ENCODE measurements at places on chromosomes 16 and 17.

GRCh38 chr16:85088570-85089199 is 23.6 kb downstream of the CIBAR2 start:
- DNase-seq, result peak; percentile 12

DNA sequence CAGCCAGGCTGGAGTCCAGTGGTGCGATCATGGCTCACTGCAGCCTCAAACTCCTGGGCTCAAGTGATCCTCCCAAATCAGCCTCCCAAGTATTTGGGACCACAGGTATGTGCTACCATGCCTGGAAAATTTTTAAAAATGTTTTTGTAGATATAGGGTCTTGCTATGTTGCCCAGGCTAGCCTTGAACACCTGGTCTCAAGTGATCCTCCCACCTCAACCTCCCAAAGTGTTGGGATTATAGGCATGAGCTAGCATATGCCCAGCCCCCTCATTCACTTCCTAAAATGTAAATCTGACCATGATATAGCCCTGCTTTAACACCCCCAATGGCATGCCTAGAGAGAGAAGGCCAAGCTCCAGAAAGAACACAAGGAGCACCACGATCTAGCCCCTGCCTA is 98.6 kb downstream of the NDE1 start:
- no peak for DNase-seq

DNA sequence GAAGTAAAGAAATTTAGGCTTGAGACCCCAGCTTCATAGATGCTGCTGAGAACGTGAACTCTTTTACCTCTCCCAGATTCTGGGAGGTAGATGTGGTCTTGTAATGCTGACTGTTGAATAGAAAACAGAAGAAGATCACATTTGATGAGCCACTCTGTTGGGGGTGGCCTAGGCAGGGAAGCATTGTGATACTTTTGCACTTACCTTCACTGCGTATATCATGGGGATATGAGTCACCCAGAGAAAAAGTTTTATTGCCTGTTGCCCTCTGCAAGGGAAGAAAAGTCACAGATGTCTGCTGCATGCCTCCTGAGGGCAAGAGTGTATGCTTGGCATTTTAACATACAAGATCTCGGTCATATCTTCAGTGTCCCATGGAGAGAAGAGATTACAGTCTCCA is 365.4 kb downstream of the SNX29 start:
- peak; percentile 63 for DNase-seq

DNA sequence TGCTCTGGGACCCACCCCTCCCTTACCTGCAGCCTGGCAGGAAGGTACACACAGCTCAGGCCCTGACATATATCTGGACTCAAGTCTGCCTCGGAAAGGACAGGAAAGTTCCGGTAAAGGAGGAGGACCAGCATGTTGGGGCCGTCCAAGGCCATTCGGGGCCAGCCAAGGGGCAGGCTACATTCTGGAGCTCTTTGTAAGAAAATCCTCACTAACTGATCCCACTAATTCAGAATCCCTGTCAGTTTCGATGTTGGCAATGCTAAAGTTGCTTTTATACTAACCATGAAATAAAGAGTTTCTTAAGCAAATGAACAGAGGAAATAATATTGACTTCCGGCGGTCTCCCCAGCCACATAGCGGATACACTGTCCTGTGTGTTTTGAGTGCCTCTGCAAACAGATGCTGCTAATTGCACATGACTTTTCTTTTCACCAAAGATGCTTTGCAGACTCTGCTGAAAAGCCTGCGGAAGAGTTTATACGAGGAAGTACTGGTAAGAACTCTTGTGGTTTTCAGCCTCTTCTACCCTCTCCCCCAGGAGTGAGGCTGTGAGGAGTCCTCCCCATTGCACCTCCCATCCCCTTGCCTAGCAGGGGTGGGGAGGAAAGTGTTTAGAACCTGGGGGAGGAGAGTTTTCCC is 54.8 kb downstream of the PLXDC1 start:
- DNase-seq, result no peak

DNA sequence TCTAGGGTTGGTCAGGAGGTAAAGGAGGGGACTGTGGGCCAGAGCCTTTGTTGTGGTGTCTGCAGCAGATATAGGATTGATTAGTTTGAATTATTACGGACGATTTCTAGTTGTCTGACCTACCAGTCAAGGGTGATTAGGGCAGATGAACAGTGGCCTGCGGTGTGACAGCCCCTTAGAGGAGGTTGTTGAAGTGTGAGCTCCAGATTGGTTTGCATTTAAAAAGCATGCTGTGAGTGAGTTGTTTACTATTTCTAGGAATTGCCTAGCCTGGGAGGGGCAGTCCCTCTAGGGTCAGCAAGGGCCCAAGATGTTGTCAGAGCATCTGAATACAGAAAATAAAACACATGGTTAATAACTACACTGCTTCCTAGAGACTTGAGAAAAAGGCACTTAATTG is 108.8 kb downstream of the ARHGAP44 start:
- no peak for DNase-seq

GRCh38 chr17:81200695-81201580 is 21.8 kb downstream of the CEP131 start:
- peak; percentile 92 for DNase-seq

- no peak for DNase-seq
Measured at GRCh38 chr16:76777721-76778465, 413.1 kb upstream of the MON1B start.

- no peak for DNase-seq
Measured at GRCh38 chr17:79565606-79566250, 45.1 kb downstream of the RBFOX3 start.

GRCh38 chr17:59027750-59028149 is 78.9 kb downstream of the TRIM37 start:
- DNase-seq, result no peak

DNA sequence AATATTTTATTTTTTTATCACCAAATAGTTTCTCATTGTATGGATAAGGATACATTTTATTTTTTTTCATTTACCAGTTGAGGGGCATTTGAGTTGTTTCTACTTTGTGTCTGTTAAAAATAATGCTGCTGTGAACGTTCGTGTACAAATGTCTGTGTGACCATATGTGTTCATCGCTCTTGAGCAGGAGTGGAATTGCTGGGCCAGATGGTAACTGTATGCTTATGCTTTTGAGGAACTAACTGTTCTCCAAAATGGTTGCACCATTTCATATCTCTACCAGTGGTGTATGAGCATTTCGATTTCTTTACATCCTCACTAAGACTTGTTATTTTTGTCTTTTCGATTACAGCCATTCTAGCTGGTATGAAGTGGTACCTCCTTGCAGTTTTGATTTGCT is 212.5 kb upstream of the N4BP1 start:
- no peak for DNase-seq

GRCh38 chr17:18318117-18318516 is 3.0 kb downstream of the SMCR8 start:
- no peak for DNase-seq

DNA sequence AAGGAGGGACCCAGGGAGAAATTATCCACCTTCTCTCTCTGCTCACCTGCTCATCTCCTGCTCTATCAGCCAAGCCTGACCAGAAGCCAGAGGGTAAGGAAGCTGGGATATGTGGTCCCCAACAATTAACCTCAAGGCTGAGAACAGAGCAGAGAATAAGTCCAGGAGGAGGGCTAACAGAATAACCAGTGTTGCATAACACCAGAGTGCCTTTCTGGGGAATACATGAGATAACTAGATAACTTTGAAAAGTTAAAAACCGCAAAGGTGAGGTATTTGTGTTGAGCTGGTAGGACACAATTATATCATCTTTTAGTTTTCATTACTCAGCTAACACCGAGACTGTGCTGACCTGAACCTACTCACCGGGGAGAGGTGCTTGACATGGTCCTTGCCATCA is 180.8 kb downstream of the SALL1 start:
- no peak for DNase-seq

DNA sequence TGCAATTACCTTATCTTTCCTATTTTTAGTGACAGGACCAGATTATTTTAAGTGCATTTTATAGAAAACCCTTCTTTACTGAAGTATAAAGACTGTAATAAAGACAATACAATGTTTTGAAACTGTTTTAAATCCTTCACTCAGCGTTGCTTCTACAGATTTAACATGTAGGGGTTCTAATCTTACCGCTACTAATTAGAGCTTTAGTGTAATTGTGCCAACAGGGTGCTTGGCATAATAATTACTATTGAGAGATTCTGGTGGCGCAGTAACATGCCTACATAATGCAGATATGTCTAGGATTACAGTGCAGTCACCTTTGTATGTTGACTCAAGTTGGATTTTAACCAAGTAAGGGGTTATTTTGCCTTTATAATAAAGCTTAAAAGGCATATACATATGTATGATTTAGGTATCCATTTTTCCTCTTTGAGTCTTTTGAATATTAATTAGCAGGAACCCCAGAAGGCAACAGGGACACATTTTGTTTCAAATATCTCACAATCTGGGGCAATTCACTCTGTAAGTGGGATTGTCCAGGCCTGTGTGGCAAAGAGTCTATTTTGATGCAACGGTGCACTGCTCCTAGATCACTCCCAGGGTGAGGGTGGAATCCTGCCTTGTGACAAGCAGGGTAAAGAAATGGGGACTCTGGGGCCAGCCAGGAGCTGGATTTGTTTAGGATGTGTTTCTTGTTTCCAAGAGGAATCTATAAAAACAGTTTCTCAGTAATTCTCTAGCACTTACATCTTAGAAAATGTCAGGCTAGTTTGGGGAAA is 604.7 kb upstream of the SALL1 start:
- DNase-seq, result no peak

GRCh38 chr16:77059446-77059845 is 131.5 kb upstream of the MON1B start:
- DNase-seq, result peak; percentile 16

DNA sequence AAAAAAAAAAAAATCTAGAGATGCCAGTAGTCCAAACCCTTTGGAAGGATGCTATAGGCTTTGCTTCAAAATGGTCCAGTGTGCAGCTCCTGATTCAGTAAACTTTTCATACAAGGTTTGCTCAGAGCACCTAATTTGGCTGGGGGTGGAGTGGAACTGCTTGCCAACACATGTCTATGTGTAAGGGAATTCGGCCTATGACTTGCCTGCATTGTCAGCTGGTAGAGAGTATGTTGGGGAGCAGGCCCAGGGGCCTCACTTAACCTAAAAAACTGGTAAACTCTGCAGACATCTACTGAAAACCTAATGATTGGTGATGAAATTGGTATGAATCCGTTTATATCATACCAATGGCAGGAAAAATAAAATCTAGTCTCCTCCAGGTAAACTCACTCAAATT is 1.5 kb upstream of the MFSD6L start:
- DNase-seq, result no peak

- peak; percentile 77 for DNase-seq
Measured at GRCh38 chr17:62965686-62966425, at the start of gene TANC2. Gene TANC2, plus strand, starts transcription at chr17:62966235. Its CDS starts 43,325 bp downstream, at chr17:63009560.

DNA sequence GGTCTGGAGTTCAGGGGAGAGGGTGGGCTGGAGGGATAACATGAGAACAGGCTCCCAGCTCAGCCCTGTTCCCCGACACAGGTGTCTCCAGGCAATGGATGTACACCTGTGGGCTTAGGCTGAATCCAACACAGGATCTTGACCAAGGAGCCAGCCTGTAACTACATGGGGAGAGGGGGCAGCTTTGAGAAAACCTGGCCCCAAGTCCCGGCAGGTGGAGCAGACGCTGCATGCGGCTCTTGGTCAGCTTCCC is 73.3 kb upstream of the TOB1 start:
- DNase-seq, result no peak

DNA sequence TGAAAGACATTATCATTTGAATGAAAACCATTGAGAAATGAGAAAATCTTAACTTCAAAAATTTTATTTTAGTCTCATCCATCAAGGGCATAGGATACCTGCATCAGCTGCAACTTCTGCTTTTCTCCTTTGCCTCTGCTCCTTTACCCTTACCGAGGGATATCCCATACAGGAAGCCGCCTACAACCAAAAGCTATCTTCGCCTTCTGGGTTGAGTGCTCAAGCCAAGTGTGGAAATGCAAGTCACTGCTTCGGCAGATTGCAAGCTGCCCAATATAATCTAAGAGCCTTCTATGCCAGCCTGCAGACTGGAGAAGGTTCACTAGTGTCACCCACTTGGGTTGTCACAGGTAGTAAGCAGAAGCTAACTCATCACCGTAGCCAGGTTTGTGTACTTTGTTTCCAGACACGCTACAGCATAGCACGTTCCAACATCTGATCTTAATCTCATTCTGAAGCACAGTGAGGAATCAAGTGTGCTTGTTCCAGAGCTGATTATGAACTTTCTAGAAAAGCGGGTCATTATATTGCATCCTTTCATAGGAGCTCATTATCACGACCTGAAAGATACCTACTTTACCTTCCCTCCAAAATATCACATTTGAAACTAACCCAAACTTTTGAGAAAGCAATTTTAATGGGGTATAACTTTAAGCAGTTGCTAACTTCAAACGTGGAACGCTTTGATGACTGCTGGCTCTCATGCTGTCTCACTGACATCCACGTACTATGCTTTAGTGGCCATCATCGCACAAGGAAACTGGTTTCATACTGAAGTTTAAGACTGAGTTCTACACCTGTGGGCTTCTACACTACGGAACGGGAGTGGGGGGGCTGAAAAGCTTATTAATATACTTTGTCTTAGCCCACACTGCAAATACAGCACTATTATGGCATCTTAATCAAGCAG is 8.0 kb upstream of the UNK start:
- DNase-seq, result no peak

DNA sequence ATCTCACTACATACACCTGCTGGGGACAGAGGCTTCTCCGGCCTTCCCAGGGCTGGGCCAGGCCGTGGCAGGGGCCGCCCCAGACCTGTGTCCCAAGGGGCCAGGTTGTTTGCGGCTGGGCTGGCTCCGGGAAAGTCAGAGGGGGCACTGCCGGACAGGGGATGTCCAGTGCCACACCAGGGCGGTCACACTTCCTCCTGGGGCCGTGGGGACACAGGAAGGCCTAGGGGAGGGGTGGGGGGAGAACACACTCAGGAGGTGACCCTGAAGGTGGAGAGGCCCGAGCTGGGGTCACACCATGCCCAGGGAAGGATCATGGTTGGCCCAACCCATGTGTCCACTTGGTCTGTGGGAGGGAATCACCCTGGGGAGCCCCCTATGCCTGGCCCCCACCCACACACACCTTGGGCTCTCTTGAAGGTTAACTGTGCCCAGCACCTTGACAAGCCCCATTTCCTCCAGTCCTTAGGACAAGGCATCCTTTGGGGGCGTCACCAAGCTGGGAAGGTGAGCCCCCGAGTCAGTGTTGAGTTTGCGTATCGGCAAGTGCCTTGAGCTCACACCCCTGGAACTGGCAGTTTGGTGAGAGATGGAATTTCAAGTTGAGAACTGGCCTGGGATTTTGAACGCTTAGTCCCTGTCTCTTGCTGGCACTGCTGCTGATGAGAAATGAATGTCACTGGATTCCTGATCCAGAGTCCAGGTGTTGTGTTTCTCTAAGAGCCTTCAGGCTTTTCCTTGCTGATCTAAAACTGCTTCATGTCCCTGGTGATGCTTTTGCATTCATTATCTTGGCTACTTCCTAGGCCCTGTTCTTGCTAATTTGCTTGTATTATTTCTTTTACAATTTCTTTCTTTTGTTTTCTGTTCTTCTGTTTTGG is 7.7 kb upstream of the ACTG1 start:
- no peak for DNase-seq

DNA sequence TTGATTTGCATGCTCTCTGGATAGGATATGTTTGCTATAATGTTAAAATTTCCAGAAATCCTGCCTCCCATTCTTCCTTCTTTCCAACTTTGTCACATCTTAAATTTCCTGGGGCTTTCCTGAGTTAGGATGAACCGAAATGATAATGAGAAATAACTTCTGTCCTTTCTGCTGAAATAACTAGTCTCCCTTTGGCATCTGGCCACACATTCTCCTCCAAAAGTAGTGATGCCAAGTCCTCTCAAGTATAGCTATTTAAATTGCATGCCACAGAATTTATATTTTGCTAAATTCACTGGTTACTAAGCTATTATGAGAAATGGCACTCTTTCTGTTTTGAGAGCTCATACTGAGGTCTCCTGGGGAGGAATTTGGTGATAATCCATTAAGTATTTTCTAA is 30.6 kb downstream of the FAM20A start:
- DNase-seq, result no peak
